CD4-positive, alpha-beta T cell treated with Interleukin-2 at 100 ng/mL for 4 hours (primary cell): ENCODE measurements at places on chromosomes 11 and 22.

- DNase-seq: no peak
These were observed 19.4 kb upstream of the MYO18B start for GRCh38 chr22:25722626-25723025.

GRCh38 chr22:22929381-22930221 is 42.0 kb downstream of the IGLL5 start:
- DNase-seq: no peak

GRCh38 chr11:95512682-95513081 is 276.9 kb downstream of the FAM76B start:
- DNase-seq: no peak

- DNase-seq: no peak
These were observed 31.2 kb upstream of the RBMXL2 start for GRCh38 chr11:7057641-7058040.

- DNase-seq: no peak
These were observed 21.6 kb downstream of the LRFN4 start for GRCh38 chr11:66878474-66878873.

- no peak for DNase-seq
These were observed 110.9 kb upstream of the BLID start for GRCh38 chr11:122226810-122227379.

DNA sequence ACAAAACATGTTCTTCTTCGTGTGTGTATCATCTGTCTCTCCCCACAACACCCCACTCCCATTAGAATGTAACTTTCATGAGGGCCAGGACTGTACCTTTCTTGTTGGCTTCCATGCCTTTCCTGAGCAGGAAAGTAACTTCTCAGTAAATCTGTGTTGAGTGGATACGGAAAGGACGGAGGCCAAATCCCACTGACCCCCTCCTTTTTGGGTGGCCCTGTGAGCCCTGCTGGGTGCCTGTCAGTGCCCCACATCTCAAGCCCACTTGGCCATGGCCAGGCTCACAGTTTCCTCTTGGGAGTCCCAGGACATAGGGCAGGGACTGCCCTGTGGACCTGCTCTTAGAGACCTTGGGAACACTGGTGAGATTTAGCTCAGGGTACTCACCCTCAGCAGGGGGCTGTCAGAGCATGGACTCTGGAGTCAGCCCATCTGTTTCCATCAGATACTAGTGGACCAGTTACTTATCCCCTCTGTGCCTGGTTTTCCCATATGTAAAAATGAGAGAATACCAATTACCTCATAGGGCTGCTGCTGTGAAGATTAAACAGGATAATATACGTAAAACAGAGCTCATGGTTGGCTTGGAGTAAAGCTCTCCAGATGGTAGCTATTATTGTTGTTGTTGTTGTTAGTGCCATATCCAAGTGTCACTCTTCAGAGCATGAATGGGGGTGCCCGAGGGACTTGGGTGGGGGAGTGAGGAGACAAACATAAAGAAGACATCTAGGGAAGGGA is 1.0 kb upstream of the C11orf96 start:
- DNase-seq: no peak

DNA sequence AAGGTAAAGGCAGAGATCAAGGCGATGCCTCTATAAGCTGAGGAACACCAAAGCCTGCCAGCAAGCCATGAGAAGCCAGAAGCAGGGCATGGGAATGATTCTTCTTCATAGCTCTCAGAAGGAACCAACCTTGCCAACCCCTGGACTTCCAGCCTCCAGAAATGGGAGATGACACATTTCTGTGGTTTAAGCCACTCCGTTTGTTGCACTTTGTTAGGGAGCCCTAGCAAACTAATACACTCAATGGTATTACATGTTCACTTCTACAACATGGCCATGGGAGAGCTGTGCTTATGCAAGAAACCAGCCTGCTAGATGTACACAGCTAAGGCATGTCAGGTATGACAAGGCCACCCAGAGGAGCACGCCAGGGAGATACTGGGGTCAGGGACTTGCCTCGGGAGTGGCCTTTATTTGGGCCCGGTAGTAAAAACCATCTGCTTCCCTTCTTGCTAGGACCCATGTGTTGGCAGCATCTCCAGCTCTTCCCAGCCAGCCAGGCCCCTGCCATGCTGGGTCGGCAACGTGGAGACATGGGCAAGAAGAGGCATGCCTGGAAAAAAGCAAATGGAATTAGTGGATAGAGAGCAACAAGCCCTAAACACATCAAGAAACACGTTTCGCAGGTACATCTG is 3.6 kb downstream of the C11orf16 start:
- no peak for DNase-seq

DNA sequence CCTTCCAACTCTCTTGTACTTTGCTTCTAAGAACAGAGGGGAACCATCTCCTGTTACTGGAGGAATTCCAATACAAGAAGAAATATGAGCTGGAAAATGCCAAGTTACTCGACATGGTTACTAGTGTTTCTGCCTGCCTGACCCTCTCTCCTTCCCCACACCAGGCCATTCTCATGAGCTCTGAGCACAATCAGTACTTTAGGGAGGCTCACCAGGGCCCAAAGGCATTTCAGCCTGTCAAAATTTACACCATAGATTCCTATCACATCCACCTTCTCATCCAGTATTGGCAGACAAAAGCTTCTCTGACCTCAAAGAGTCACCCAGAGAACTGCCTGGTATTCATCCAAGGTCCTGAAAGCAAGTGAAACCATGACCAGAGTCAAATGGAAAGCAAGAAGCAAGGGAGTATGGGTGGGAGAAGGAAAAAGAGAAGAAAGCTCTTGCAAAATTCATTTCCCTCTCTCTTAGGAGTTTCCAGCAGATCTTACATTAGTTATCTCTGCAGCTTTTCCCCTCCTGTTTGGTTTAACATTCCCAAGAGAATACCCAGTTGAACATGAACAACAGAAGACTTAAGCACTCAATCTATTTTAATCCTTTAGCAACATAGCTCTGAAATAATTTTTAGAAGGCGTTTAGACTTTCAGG is 58.7 kb upstream of the NCAM1 start:
- no peak for DNase-seq

DNA sequence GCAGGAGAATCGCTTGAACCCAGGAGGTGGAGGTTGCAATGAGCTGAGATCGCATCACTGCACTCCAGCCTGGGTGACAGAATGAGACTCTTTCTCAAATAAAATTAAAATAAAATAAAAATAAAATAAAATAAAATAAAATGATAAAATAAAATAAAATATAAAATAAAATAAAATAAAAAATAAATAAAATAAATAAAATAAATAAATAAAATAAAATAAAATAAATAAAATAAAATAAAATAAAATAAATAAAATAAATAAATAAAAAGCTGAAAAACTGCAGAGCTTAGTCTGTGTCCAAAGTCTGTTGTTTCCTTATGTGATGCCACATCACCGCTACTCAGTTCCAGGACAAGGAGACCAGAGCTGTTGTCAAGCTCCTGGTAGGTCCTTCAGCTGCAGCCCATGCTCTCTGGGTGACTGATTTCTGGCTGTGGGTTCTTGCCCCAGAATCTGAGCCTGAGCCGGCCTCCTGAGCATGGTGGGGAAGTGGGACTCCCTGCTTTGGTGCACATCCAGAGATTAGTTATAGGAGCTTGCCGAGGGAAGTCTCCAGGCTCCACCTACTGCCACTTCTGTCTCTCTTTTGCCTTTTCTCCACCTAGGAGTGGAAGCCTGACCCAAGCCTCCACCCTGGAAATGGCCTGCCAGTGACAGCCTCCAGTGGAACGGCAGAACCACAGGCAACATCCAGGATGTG is 31.3 kb upstream of the ADA2 start:
- DNase-seq: no peak

- DNase-seq: no peak
These were observed 4.2 kb downstream of the ABCC8 start for GRCh38 chr11:17472467-17472866.

DNA sequence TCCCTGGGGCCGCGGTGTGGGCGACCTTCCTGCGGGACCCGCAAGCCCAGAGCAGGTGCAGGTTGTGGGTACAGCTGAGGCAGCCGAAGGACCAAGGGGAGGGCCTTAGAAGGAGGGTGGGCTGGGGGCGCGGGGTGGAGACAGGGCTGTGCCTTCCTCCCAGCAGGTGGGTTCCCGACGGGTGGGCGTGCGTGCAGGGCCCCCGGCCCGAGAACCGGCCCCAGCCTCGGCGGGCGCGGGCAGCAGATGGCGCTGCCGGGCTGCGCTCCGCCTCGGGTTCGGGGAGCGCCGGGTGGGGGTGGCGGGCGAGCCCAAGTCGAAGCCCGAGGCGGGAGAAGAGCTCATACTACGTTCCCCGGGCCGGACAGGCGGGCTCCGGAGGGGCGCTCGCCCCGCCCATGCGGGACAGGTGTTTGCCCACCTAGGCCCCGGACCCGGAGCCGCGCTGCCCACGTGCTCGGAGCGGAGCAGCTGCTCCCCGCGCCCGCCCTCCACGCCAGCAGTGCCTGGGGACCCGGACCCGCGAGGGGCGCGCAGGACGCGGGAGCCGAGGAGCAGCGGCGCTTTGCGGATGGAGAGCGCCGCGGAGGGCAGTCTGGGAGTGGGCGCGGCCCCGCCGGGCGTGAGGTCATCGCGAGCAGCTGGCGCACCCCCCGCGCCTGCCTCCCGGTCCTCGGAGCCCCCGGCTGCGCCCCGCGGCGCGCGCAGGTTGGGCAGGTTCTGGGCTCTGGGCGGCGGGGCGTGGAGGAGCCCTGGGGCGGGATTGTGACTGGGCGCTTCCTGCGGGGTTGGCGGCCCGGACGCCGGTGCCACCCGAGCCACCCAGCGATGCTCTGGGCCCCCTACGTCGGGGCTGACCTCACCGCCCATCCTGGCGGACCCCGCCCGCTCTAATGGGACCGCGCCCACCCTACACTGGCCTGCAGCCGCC is 25.3 kb downstream of the DUSP8 start:
- peak; percentile 33 for DNase-seq

- no peak for DNase-seq
These were observed 7.6 kb upstream of the MARK2 start for GRCh38 chr11:63831326-63831725.

- DNase-seq: no peak
These were observed 48.6 kb downstream of the MRGPRX1 start for GRCh38 chr11:18890615-18891014.

- no peak for DNase-seq
These were observed 22.4 kb downstream of the PRR5 start for GRCh38 chr22:44724416-44724815.

- no peak for DNase-seq
These were observed 220.3 kb downstream of the ADAMTS15 start for GRCh38 chr11:130668751-130669150.

- no peak for DNase-seq
These were observed 12.1 kb downstream of the OAF start for GRCh38 chr11:120222916-120223315.

GRCh38 chr11:35593143-35593542 is 25.1 kb upstream of the FJX1 start:
- DNase-seq: no peak

DNA sequence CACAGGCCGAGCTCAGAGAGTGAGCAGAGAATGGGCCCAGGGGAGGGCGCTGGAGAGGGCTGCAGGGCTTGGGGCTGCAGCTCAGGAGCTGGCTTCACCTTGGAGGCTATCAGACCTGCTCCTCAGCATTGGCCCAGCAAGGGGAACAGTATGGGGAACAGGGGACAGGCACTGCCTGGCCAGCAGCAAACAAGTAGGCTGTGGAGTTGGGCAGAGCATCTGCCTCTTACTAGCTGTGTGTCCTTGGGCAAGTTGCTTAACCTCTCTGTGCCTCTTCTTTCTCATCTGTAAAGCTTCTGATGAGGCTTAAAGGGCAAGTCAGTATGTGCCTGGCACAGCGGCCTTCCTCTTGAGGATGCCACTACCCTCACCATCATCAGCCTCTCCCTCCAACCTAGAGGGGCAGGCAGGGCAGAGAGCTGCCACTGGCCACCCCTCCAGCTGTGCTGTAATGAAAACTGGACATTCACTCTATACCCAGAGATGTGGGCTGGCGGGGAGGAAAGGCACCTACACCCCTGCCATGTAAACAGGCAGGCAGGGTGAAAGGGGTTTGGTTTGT is 7.5 kb upstream of the CDKN1C start:
- DNase-seq: peak; percentile 50

- no peak for DNase-seq
These were observed 1.8 kb upstream of the CYP2D6 start for GRCh38 chr22:42132457-42132856.

GRCh38 chr11:77199137-77199745 is 71.2 kb downstream of the MYO7A start:
- DNase-seq: no peak

DNA sequence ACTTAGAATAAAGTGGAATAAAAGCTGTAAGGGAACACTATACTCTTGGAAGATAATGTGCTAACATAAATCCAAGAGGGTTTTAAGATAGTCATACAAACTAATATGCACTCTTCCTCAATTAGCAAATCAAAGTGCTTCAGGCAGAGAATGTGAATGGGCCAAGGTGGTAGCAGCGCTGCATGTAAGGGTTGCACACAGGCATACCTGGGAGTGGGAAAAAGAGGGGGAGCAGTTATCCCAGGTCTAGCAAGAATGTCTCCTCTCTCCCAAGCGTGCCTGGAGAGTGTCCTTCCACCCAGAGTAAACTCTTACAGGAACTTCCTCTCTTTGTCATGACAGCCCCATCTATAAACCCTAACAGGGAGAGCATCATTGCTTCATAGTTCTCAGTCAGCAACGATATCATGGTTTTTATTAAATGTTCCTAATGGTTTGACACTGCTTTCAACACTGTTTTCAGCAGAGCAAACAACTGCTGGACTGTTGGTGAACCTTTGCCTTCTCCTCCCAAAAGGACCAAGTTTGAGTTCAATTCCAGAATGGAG is 61.6 kb downstream of the SYTL2 start:
- DNase-seq: no peak

GRCh38 chr22:43996170-43996980 is 27.7 kb upstream of the PARVB start:
- DNase-seq: peak; percentile 72

DNA sequence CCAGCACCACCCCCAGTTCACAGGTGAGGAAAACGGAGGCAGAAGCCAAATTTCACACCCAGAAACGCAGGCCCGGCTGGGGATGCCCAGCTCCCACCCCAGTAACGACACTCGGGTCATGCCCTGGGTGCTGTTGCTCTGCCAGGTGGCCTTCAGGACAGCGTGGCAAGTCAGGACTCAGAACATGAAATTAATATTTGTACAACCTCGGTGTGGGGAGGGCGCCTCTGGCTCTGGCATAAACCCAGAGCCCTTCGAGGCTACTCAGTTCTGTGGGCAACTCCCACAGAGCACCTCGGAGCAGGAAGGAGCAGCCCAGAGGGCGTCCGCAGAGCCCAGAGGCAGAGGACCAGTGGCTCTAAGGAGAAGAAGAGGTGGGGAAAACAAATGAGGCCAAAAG is 71.6 kb downstream of the CELSR1 start:
- no peak for DNase-seq

DNA sequence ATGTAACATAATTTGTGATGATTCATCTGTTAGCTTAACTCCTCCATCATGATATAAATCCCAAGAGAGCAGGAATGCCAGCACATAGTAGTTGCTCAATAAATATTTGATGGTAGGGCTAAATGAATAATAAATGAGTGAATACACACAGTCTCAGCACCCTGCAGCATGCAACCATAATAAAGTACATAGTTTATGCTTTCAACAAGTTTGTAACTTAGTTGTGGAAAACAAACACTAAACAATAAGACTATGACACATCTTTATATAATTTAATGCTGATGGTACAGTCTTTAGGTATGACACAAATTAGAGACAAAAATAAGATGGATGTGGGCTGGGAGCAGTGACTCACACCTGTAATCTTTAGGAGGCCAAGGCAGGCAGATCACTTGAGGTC is 3.8 kb downstream of the ALKBH8 start:
- DNase-seq: no peak

- DNase-seq: no peak
These were observed 12.3 kb upstream of the ASPHD2 start for GRCh38 chr22:26416670-26417276.
